Fibroblast of the conjunctiva (primary cell): ENCODE measurements at places on chromosomes 5 and 9.

GRCh38 chr5:333945-334344, 12.4 kb downstream of the AHRR start:
- no peak for DNase-seq

GRCh38 chr9:91714020-91714806, 235.8 kb downstream of the ROR2 start:
- peak; percentile 60 for DNase-seq

GRCh38 chr5:159814805-159815585, 101.3 kb upstream of the ADRA1B start:
- no peak for DNase-seq

DNA sequence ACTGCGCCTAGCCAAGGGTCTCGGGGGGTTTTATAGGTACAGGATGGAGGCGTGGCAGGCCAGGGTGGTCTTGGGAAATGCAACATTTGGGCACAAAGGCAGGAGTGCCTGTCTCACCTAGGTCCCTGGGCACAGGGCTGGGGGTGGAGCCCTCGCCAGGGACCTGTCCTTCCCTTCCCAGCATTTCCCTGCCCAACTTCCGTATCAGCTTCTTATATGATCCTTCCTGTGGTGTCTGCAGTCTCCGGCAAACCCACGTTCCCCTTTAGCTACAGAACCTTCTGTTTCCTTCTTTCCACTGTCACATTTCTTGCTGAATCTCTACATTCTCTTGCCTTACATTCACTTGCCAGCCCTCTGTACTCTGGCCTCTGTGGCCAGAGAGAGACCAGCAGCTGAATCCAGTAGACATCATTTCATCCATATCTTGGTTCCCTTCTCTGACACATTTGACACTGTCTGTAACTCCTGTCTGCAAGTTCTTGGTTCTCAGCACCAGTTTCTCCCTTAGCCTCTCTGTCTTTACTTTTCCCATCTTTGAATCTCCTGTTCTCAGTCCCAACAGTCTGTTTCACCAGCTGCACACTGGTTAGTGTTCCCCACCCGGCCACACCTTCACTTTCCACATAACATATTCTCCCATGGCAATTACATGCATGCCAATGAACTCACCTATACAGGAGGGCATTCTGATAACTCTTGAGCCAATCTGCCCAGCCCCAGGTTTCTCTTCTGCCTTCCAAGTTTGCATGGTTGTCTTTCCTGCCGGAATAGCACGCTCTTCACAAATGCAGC, 134.7 kb upstream of the ZNF608 start:
- no peak for DNase-seq

DNA sequence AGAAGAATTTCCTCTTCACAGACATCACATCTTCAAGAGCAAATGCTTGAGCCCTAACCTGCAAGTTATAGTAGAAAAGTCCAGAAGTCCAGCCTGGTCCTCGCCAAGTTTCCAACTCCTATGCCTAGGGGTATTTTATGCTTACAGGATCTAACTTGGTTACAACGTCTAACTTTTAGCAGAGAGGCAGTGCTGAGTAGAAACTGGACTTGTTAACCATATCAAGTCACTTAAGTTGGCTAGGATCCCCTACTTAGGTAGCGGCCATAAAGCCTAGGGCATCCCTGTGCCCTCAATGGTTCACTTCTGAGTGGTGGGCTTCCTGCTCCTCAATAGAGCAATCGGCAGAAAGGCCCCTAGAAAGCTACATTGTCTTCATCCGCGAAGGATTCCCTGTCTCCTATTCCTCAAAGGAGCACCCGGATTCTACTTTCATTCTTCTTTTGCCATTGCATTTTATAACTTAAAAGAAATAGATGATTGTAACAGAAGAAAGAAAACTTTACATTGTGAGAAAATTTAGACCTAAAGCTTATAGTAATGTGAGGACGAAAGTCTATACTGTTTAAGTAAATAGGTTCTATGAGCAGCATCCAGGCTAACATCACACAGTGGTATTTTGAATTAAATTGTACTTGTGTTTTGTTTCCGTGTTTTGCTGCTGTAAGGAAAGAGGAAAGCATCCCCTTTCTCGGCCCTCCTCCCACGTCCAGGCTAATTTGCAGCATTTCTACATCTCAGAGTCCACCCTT, 1.3 kb upstream of the MTAP start:
- no peak for DNase-seq

GRCh38 chr5:10985721-10986110, 224.7 kb upstream of the DAP start:
- no peak for DNase-seq
